CD4-positive, alpha-beta T cell treated with Interleukin-21 for 1 hour (primary cell): ENCODE measurements at places on chromosomes 6 and 20.

- no peak for DNase-seq
Measured at GRCh38 chr20:38098952-38099351, 65.4 kb downstream of the RPRD1B start.

DNA sequence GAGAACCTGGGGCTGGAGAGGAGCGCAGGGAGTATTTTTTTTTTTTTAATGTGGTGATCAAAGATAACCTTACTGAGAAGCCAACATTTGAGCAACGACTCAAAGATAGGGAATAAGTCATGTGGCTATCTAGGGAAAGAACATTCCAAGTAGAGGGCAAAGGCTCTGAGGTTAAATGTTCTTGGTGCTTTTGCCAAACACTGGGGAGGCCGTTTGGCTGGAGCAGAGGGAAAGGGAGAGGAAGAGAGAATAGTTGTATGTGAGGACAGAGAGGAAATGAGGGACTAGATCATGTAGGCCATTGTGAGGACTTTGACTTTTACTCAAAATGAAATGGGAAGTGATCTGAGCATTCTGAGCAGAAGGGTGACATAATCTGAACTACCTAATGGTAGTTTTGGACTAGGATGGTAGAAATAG is 27.8 kb downstream of the ACSS2 start:
- DNase-seq: no peak

- no peak for DNase-seq
Measured at GRCh38 chr6:112016320-112016719, 37.6 kb upstream of the CCN6 start.

DNA sequence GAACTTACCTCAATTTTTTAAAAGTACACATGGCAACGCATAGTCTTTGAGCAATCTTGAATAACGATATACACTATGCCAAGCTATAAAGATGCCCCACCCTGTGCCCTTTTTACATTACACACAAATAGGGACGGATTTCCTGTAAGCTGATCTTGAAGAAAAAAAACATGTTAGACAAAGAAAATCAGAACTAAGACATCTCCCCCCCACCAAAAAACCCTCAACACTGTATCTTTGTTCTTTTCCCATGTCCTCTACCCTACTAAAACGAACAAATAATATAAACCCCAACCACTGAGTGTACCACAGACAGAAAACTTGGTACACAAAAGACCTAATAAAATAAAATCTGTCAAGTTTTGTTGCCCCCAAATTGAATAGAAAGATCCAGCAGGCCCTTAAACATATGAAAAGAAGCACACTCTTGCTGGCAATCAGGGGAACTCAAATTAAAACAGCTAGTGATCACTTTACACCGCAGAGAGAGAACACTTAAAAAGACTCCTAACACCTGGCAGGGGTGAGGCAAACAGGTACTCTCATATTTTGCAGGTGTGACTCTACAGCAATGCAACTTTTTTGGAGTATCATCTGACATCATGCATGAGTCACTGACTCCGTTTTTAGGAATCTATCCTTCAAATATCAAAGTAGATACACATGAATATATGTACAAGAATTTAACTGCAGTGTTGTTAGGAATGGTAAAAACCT is 29.6 kb downstream of the BACH2 start:
- DNase-seq: peak; percentile 54

DNA sequence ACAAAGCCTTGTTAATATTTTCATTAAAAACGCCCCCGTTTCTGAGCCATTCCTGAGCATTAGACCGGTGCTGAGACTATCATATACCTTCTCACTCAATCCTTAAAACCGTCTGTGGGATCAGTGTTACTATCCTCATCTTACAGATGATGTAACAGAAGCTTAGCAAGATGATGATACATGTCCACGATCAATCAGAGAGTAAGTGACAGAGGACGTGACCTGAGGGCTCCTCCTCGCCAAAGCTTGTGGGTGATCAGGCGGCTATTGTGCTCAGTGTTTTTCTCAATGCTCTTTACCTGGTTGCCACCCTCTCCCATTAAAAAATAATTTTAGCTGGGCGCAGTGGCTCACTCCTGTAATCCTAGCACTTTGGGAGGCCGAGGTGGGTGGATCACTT is 113.1 kb downstream of the MTHFD1L start:
- no peak for DNase-seq

DNA sequence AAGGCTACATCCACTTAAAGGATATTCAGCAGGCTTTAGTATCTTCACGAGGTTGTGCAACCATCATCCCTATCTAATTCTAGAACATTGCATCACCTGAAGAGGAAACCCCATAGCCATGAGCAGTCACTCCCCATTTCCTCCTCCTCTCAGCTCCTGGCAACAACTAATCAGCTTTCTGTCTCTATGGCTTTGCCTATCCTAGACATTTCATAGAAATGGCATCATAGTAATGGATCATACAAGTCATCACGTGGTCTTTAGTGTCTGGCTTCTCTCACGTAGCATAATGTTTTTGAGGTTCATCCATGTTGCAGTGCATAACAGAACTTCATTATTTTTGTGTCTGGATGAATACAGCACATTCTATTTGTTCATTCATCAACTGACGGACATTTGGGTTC is 20.5 kb downstream of the SNAI1 start:
- DNase-seq: peak; percentile 13

GRCh38 chr20:43408848-43409576 is 48.7 kb upstream of the SRSF6 start:
- no peak for DNase-seq

GRCh38 chr6:164130151-164130550 is 715.6 kb downstream of the QKI start:
- no peak for DNase-seq

DNA sequence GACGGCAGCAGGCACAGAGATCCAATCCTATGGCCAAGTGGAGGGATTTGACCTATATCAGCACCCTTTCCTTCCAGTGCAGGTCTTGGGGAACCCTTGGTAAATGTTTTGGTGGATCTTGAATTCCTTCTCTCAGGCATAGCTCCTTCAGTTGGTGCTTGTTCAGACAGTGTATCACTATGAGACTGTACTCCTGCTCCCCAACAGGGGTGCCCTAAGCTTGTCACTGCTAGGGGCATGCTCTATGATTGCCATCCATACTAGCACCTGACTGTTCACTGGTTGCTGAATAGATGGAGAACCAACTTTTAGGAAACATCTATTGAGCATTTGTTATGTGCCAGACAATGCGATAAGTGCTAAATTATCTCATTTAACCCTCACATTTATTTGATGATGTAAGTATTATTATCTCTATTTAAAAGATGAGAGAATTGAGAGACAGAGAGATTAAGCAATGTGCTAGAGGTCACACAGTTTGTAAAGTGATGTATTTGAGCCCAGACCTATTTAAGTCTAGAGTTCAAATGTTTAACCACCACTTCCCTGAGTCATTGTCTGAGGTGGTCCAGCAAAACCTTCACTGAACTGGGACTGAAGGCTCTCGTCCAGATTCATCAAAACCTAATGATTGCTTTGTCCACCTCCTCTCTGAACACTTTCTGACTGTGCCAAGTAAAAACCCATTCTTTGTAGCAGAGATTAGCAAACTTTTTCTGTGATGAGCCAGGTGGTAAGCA is 34.3 kb downstream of the ADGRF1 start:
- DNase-seq: no peak

DNA sequence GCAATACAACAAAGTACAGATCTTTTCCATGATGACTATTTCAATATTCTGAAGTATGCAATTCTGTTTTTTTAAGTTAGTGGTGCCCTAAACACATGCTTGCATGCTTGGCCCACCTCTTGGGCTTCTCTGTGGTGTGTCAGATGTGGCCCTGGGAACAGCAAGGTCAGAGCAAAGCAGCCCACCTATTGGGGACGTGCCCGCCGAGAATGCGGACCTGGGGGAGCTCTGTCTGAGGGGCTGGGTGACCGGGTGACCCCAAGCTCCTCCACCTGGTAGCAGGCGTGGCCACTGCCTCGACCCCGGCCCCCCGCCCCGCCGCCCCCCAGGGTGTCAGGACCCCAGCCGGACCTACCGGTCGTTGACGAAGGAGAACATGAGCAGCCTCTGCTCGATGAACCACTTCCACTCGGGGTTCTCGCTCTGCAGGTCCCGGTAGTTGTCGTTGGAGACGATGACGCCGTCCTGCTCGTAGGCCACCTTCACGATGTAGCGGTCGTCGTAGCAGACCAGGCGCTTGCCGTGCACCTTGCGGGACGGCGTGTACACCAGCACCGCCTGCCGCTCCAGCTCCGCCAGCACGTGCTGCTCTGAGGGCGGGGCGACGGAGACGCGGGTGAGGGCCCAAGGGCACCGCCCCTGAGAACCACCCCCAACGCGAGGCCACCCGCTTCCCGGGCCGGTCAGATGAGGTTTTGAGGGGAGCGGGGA is 28.3 kb downstream of the ZC3H12D start:
- DNase-seq: no peak

- DNase-seq: no peak
Measured at GRCh38 chr20:21224217-21224616, 78.9 kb upstream of the XRN2 start.

DNA sequence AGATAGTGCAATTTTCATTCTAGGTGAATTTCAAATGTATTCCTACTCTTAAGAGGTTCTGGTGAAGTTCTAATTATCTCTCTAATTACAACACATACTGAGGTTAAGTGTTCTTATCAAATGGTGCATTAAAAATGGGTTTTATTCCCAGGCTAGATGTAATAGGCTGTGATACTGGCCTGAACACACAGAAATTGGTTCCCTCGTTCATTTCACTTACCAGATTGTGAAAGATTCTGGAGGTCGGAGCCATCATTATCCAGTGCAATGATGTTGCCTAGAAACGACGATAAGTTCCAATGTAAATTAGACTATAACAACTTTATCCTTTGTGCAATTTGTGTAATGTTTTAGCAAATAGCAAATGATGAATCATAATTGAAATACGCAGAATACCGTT is 172.6 kb upstream of the SOX4 start:
- no peak for DNase-seq

GRCh38 chr6:131024565-131024964 is 38.5 kb downstream of the EPB41L2 start:
- no peak for DNase-seq

DNA sequence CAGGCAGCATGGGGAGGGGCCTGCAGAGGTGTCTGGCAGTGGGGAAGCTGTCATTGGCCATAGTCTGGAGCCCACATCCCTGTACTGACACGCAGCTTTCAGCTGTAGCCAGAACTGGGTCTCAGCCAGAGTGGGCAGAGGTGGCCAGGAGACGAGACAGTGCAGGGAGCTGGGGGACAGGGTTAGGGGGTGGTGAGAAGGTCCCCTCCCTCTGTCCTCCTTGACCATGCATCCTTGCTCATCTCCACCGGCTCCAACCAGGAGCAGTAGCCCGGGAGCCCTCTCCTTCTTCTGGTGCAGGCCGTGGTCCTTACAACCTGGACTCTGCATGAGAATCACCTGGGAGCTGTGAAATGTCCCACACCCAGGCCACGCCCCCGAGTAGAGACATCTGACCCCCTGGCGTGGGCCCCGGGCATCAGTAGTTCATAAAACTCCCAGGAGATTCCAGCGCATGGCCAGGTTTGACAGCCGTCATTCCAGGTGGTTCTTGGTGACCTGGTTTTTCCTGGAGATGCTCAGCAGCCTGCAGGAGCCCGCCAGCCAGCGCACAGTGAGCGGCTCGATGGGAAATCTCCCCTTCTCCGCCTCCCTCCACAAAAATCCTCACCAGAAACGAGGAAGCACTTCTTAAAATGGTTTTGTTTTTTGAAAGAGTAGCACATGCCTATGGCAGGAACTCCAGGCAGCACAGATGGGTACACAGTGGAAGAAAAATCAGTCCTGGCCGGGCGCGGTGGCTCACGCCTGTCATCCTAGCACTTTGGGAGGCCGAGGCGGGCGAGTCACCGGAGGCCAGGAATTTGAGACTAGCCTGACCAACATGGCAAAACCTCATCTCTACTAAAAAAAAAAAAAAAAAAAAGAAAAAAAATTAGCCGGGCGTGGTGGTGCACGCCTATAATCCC is 56.2 kb downstream of the ADNP start:
- DNase-seq: no peak

DNA sequence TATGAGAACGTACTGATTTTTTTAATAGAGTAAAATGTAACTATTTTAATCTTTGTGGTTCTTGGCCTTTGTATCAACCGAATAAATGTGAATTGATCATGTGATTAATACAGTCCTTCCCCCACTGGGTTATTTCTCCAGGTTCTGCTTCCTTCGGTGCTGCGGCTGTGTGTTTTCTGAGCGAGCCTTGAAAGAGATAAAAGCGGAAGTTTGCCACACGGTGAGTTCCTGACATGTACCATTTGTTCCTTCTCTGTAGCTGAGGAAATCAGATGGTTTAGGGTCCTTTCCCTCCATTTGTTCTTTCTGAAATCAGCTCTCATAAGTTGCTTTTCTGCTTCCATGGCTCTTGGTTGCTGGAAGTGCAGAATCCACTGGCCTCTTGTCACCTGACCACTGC is 15.5 kb downstream of the RTF2 start:
- peak; percentile 22 for DNase-seq
